ENCODE measurements at places on chromosomes 1 and 21.
A peak's percentile ranks its signal among the peaks of the same experiment; 100 is the strongest.

DNA sequence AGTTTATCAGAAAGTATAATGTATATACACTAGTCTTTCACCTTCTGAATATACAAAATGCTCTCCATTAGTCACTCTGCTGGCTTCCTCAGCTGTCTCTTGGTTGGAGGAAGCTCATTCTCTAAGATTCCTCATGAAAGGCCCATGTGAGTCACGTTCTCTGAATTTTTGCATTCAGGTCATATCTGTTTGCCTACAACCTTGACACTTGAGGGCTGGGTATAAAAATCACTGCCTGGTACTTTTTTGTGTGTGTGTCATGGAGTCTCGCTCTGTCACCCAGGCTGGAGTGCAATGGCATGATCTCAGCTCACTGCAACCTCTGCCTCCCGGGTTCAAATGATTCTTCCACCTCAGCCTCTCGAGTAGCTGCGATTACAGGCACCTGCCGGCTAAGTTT lies 2.8 kb upstream of the GALNT2 start:
- no peak for DNase-seq

GRCh38 chr1:8211251-8211882 lies 106.5 kb upstream of the SLC45A1 start:
- no peak for DNase-seq

DNA sequence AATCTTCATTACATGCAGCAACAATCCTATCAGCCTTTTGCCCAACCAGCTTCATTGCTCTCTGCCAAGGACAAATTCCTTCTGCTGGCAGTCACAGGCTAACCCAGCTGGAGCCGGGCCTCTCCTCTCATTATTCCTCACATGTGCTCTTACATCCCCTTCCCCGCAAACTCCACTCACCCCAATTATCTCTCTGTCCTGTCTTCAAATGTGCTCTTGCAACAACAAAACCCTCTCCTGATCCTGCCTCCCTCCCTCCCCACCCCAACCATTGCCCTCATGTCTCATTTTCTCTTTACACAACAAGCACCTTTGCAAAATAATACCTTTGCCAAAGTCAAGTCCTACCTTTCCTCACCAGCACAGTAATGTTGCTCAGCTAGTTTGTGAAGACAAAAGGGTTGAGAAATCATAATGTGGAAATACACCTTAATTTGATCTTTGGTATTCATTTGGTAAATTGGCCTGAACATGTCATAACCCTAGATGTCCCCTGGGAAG lies 36.0 kb upstream of the DHCR24 start:
- DNase-seq = no peak

DNA sequence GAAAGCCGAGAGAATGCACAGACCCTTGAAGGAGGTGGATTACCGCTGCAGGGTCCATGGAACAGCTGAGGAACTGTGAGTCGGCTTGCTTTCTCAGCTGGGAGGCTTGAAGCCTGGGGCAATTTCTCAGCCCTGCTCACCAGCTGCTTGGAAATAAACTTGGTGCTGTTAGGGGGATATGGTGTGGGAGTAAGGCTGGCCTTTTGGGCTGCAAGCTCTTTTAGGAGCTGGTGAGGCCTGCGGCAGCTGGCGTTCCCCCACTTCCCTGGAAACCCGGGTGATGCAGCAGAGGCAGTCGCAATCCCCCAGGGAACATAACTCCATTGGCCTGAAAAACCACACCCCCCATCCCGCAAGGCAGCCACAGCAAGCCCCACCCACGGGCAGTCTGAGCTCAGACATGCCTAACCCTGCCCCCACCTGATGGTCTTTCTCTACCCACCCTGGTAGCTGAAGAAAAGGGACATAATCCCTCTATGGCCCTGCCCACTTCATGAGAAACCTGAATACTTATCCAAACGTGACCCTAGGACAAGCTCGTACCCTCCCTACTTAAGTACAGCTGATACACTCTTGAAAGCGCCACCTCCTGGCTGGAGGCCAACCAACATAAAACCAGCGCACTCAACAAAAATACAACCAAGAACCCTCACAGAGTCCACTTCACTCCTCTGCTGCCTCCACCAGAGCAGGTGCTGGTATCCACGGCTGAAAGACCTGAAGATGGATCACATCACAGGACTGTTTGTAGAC lies 1995.8 kb downstream of the NCAM2 start:
- DNase-seq = no peak

- no peak for DNase-seq
Observed at GRCh38 chr1:18319099-18319498, 161.6 kb upstream of the KLHDC7A start.

DNA sequence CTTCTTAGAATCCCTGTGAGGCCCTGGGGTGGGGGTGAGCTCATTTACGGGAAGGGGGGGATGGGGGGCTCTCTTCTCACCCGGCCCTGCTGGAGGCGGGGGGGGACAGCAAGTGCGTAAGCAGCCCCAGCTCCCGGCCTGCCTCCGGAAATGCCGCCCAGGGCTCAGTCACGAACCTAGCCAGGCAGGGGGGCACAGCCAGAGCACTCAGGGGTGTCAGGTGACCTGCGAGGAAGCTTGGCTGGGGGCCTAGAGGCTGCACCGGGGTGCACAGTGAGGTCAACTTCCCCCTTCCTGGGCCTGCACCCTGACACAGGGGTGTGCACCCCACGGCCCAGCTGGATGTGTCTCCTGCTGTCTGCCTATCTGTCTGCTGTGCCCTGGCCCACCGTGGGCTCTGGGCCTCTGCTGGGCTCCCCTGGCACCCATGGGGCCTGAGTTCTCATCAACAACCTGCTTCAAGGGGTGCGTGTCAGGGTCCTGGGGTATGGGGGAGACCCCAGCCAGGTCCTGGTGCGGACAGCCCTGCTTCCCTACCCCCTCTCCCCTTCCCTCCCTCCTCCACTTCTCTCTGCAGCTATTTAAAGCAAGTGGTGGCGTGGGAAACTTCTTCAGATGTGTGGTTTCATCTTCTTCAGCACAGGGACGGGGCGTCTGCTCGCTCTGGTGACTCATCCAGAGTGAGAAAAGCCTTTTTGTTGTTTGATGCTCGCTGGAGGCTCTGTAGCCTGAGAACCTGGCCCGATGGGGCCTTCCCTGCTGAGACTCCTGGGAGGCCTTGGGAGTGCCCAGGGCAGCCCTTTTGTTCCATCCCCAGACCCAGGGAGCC lies 92.5 kb upstream of the RUNX3 start:
- DNase-seq = no peak

DNA sequence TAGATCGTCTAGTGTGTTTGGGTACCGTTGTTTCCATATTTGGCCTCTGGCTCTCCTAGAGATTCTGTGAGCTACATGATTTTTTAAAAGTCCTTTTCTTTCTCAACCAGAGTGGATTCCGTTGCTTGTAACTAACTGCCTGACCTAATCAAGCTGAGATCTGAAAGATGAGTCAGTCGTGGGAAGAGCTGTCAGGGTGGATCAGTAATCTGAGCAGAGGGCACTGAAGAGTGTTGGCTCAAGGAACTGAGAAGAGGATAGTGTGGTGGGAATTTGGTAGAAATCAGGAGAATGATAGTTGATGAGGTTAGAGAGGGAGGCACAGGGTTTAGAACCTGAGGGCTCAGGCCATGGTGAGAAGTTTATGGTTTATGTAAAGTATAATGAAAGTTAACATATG lies 52.2 kb downstream of the TRAF5 start:
- DNase-seq = no peak

DNA sequence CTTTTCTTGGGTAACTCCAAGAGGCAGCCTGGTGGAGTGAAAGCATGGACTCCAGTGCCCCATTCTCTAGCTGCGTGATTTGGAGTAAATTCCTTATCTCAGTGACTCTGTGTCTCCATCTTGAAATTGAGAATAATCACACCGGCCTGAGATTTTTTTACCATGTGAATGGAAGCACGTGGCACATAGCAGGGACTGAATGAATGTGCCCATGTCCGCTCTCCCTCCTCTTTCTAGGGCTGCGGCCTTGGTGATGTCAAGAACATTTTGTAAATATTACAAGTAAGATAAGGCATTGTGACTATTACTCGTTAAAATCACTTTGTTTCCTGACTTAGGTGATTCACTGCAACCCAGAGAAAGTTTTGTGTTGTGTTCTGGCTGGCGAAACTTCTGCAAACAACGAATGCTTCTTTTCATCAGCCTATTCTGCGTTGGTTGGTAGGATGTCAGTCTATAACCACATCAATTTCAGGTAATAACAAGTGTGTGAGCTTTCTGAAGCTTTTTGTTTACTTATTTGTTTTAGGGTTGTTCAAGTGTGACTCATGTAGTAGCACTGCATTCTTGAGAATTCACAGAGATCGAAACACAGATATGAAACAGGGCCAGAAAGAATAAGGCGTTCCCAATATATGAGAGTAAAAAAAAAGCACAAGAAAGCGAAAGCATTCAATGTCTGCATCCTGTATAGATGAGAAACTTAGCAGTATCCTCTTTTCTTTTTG lies 135.7 kb upstream of the SLC45A1 start:
- DNase-seq = no peak

DNA sequence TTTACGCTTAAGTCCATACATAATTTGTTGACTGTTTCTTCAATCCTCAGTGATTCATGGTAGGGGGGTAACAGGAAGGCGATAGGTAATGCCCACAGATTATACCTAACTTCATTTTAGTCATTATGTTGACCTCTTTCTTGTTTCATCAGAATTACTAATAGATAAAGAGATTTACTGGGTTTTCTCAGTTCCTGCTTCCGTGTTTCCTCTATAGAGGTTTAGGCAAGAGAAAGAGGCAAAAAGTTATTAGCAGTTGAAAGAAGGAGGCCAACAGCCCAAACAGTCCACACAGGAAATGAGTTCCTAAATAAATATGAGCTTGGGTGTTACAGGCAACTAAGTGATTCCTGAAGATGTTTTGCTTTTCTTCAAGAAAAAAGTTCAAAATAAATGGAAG lies 17.9 kb upstream of the CLCA1 start:
- DNase-seq = no peak

GRCh38 chr21:46195595-46196195 lies 11.4 kb upstream of the SPATC1L start:
- DNase-seq = peak; percentile 7

GRCh38 chr1:201761871-201762270 lies 67.1 kb upstream of the IPO9 start:
- no peak for DNase-seq

GRCh38 chr1:56933606-56934005 lies 32.2 kb downstream of the C8B start:
- no peak for DNase-seq

DNA sequence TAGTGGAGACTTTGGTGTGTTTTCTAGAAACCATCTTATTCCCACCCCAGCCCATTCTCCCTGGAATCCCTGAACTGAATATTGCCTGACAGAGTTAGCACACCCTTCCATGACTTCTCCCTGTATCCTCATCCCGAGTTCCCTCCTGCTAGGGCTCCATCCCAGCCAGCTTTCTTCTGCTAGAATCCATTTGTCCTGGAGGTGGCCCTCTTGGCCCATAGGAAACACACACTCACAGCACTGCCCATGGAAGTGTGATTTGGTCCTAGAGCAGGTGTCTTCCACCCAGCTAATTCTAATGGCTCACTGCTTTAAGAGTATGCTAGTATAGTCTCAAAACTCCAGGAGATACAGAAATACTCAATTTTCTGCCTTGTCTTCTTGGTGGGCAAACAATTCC lies 4.1 kb downstream of the KRTAP15-1 start:
- peak; percentile 31 for DNase-seq

DNA sequence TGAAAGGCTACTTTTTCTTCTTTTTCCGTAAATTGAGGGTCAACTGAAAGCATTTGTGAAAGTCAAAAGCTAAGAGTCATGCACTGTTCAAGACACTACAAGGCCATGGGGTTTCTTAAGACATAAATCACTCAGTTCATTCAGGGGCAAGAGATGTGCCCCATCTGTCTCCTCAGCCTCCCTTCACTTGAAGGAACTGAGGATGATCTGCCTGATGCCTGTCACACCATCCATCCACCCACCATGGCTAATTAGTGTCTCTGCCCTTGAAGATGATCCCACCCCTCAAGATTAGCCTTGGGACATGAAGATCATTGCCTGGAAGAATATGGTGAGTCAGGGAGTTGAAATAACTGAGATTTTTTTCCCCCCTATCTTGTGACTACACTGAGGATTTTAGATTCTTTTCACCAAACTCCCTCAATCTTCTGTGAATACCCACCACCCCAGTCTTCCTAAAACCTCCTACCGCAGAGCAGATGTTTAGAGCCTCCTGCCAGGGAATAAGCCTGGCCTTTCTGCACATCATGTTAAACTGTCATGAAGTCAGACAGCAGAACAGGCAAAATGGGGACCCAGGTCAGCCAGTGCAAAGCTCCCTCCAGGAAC lies 88.6 kb upstream of the LMO4 start:
- no peak for DNase-seq

- DNase-seq = no peak
Observed at GRCh38 chr1:99218572-99218971, 45.7 kb upstream of the PLPPR4 start.

GRCh38 chr1:8533907-8534306 lies 216.0 kb downstream of the SLC45A1 start:
- DNase-seq = no peak

DNA sequence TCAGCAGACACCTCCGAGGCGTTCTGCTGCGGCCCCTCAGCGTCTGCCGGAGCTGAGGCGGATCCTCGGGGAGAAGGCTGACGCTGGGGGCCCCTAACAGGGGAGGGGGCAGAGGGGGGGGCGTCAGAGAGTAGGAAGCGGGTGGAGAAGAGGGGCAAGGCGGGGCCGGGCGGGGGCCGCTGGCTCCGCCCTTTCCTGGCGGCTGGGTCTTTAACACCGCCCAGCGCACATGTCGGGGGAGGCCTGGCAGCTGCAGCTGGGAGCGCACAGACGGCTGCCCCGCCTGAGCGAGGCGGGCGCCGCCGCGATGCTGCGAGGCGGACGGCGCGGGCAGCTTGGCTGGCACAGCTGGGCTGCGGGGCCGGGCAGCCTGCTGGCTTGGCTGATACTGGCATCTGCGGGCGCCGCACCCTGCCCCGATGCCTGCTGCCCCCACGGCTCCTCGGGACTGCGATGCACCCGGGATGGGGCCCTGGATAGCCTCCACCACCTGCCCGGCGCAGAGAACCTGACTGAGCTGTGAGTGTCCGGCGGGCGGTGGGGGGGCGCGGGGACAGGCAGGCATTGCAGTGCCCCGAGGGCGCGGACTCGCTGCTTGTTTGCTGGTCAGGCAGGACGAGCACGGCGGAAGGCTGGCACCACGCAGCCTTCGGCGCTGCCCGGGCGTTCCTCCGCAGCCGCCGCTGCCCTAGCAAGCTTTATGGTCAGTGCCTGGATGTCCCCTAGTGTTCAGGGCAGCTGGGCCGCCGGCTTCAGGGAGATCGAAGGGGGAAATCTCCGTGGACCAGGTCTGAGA lies at the start of gene NTRK1:
NTRK1 (plus strand) TSS at position 238 of the 796 bp plus-strand sequence; CDS start at position 308, 70 bp downstream.
- peak; percentile 67 for DNase-seq

- no peak for DNase-seq
Observed at GRCh38 chr1:204408074-204408507, 3.5 kb downstream of the PPP1R15B start.

- no peak for DNase-seq
Observed at GRCh38 chr1:228158151-228159007, 7.2 kb upstream of the IBA57 start.

- DNase-seq = peak; percentile 86
Observed at GRCh38 chr1:6490181-6491080, 1.0 kb downstream of the PLEKHG5 start.
